ENCODE measurements at places on chromosomes 7 and 10.

DNA sequence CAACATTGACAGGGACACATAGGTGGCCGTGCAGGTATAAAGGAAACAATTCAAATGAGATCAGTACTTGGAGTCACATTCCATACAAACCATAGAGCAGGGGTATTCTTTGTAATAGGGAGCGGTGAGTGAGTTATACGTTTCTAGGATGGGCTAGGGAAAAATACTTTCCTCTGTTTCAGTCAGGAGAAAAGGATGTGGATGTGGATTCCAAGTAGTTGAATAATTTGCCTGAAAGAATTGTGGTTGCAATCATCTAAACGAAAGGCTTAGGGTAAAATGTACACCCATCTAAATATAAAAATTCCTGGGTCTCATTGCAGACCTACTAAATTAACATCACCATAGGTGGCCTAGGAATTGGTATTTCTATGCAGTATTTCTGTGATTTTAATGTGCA is 270.7 kb upstream of the IGFBP3 start:
- DNase-seq: no peak

DNA sequence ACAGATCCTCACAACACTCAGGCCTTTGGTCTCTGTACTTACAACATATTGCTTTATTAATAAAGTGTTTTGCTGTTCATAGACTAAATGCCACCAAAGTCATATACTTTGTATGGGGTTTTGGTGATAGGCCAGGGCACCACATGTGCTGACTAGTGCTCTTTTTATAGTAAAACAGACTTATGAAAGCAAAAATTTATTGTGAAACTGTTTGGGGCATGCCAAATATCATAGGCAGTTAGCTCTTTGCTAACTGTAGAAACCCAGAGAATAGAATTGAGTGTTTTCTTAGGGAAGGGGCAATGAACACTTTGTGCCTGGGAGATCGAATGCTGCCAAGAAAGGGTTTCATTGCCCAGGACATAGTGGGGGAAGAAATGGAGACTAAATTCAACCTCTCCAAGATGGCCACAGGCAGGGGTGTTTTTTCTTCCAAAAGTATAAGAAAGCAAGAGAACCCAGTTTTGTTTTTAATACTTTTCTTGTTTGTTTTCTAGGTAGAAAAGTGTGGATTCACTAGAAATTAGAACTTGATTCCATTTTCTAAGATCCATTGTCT is 142.7 kb downstream of the TRIL start:
- no peak for DNase-seq

GRCh38 chr7:94272821-94273583 is 121.7 kb upstream of the COL1A2 start:
- DNase-seq: no peak

- DNase-seq: no peak
These were observed 29.9 kb downstream of the LIPJ start for GRCh38 chr10:88616250-88616977.

DNA sequence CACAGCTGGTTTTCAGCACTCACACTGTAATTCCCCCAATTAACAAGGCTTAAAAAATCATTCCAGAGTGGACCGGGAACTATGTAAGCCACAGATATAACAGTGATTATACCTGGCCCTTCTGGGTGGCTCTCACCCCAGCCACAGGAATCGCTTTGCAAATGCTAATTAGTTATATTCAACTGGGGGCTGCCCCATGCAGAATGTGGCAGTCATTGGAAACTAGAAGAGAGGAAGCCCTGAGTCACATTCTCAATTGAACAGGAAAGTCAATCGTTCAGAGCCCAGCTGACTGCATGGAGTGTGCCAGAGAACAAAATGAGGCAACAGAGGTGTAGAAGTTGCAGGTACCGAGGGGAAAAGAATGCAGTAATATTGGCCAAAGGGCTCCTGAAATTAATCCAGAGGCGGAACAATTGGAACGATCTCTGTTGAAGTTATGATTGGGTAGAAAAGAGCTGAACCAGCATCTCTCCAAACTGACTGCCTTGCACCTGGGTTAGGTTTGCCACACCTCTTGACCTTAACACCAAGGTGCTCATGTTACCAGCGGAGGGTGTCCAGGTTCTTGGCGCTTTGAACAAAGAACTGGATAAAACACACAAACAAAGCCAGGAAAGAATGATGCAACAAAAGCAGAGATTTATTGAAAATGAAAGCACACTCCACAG is 909.7 kb upstream of the AUTS2 start:
- no peak for DNase-seq

- DNase-seq: no peak
These were observed 14.5 kb downstream of the IPMK start for GRCh38 chr10:58253184-58253583.

GRCh38 chr10:124414076-124414475 is 4.6 kb downstream of the OAT start:
- DNase-seq: no peak

- DNase-seq: no peak
These were observed at the start of gene PAX2 for GRCh38 chr10:100744987-100745881. Gene PAX2, plus strand, starts transcription at chr10:100745582. Its CDS starts 679 bp downstream, at chr10:100746261.

GRCh38 chr7:77217474-77218185 is 18.0 kb upstream of the FGL2 start:
- no peak for DNase-seq

DNA sequence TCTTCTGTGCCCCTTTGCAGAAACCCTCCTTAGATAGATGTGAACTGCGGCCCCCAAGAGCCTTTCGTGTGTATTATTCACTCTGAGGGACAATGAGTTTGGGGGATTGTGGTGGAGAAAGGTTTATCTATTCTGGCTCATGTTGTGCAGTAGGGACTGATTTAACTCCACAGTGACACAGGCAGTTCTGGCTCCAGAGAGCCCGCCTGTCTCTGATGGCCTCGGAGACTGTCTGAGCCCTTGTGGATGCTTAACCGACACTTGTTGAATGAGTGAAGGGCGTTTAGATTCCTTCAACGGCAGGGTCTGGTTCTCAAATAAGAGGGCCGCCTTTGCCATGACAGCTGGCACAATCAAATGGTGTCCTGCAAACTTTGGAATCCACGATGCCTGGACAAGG is 5.8 kb downstream of the NPTX2 start:
- no peak for DNase-seq

GRCh38 chr7:44305564-44306507 is 19.6 kb downstream of the CAMK2B start:
- DNase-seq: no peak

GRCh38 chr7:24334012-24334411 is 50.0 kb downstream of the NPY start:
- DNase-seq: no peak

GRCh38 chr7:90298145-90299038 is 22.7 kb downstream of the FAM237B start:
- no peak for DNase-seq

- DNase-seq: no peak
These were observed 49.9 kb downstream of the C10orf67 start for GRCh38 chr10:23294638-23295247.

GRCh38 chr10:130546841-130547240 is 410.6 kb downstream of the GLRX3 start:
- DNase-seq: no peak

- no peak for DNase-seq
These were observed 210.6 kb downstream of the TCF7L2 start for GRCh38 chr10:113160641-113161040.

- no peak for DNase-seq
These were observed 425.0 kb upstream of the ETV1 start for GRCh38 chr7:14414274-14414986.

All from stimulated activated CD4-positive, alpha-beta T cell treated with anti-CD3 and anti-CD28 coated beads, Interleukin-1b, Interleukin-23, amount 100 ng/mL, for 1 hour (primary cell).